ENCODE measurements at places on chromosomes 16 and 17.

GRCh38 chr17:74200112-74200511 lies 3.4 kb upstream of the RPL38 start:
- no peak for DNase-seq

DNA sequence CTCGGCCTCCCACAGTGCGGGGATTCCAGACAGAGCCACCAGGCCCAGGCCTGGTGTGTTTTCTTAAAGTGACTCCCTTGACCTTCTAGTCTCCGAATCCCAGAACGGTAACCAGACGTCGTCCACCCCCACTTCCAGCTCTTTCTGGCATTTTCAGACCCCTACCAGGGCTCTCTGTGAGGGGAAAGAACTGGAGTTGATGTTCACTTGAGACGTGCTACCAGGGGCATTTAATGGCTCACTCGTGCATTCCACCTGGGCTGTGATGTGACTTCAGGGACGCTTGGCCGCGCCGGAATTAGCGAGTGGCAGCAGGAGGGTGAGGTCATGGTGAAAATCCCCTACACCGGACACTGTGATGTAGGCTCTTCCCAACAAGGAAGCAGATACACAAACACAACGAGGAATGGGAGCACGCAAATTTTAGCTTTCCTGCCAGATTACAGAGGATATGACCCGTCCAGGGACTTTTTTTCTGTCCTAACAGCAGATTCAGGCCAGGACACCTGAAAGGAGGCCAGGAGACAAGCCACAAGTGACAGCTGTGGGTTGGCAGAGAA lies 1.1 kb upstream of the GNA13 start:
- no peak for DNase-seq

DNA sequence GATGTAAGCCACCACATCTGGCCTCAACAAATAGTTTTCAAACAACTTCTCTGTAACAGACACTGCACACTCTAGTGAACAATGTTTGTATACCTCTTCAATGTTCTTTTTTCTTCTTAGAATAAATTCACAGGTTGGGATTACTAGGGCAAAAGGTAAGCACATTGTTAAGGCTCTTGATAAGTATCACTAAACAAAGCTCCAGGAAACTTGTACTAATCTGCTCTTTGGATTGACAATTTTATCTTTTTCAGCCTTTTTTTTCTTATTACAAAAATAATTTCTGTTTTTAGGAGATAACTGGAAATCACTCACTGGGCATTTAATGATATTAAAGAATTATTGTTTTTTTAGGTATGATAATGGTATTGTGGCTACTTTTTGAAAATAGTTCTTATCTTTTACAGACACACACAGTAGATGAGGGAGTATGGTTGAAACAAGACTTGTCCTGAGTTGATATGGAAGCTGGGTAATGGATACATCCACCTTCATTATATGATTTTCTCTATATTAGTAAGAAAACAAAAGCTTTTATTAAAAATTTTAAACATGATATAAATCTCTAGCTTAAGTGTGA lies 7.7 kb upstream of the MPRIP start:
- DNase-seq, result no peak

DNA sequence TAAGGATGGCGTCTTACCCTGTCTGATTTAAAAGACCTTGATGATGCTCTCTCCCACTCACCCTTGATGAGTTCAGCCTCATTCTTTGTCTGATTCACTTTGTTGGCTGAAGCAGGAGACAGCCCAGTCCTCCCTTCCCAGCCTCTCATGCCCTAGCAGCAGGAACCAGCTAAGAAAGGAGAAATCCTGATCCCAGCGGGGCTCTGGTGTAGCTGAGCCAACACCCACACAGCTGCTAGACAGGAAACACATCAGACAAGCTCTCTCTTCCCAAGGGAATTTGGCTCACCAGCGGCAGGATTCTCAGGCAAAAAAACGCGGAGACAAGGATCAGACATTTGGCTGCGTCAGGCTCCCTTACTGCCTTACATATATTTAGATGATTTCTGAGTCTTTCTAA lies 211.5 kb downstream of the CDH11 start:
- DNase-seq, result no peak

- no peak for DNase-seq
Measured at GRCh38 chr17:79819085-79819484, 20.2 kb downstream of the CBX4 start.

DNA sequence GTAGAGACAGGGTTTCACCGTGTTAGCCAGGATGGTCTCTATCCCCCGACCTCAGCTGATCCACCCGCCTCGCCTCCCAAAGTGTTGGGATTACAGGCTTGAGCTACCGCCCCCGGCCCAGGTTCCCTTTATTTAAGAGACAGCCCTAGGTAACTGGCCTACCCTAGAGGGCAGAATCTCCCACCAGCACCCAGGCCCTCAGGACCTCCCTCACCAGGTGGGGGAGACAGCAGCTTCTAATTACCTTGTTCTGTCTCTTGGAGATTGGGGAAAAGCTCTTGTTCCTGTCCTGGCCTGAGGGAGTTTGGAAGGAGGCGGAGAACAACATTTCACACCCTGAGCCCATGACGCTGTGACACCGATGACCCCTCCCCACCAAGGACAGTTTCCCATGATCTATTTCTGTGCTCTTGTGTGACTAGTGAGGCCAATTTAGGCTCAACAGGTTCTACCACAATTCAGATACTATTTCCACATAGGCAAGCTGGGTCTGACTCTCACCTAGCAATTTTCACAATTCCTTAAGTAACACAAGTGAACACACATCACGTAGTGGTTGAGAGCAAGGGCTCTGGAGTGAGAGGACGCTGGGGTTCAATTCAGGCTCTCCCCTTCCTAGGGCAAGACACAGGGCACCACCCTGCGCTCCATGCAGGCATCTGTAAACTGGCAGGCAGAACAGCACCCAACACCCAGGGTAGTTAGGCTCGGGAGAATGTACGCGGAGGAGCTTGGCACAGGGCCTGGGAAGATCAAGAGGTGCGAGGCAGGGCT lies 20.4 kb downstream of the HDAC5 start:
- DNase-seq, result no peak

DNA sequence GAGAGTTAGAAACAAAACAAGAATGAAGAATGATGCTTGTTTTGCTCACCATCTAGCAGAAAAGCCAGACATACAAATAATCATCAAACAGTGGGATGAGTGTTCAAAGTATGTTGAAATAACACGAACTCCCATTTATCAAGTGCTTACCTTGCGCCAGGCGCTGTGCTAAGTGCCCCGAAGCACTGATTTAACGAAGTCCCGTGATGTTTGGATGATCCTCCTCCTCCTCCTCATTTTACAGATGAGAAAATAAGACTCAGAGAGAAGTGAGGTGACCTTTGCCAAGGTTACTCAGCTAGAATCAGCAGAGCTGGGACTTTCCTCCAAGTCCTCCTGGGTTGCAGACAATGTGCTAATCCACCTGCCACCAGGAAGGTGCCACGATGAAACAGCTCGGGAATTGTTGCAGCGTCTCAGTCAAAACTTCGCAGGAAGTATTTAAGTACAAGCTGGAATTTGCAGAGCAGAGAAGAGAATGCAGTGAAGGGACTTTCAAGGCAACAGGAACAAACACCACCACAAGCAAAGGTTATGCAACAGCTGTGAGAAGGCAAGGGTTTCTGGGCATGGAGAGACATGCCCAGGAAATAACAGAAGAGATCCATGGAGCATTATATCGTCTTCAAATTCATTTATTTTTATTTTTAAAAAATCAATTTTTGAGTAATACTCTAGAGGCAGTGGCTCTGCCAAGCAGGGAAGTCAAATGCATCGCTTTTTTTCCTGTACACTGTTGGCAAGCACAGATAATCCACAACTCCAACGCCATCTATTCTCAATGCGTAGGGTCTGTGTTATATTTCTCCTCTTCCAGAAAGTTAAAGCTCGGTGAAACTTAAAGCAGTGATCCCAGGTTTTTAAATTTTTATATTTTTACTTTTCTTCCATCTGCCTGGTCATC lies 11.1 kb downstream of the PRCD start:
- no peak for DNase-seq

- DNase-seq, result no peak
Measured at GRCh38 chr16:22302776-22303363, 5.7 kb downstream of the POLR3E start.

- DNase-seq, result no peak
Measured at GRCh38 chr16:84677017-84677803, 22.6 kb upstream of the USP10 start.

DNA sequence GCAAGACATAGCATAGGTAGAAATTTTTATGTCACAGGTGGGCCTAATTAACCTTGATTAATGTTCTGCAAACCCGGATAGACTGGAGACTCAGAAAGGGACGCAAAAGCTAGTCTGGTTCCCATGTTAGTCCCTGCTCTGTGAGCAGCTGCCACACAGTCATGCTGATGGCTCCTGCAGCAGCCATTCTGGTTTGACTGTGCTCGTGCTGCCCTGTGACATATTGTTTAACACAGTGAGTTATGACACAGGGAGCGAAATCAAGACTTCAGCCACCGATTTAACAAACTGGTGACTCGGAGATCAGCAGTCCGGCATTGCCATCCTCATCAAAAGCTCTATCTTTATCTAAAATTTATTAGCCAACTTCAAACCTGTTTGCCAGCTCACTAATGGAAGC lies 169.8 kb downstream of the WWOX start:
- no peak for DNase-seq

GRCh38 chr16:15642557-15643047 lies 352 bp downstream of the MARF1 start:
- no peak for DNase-seq

DNA sequence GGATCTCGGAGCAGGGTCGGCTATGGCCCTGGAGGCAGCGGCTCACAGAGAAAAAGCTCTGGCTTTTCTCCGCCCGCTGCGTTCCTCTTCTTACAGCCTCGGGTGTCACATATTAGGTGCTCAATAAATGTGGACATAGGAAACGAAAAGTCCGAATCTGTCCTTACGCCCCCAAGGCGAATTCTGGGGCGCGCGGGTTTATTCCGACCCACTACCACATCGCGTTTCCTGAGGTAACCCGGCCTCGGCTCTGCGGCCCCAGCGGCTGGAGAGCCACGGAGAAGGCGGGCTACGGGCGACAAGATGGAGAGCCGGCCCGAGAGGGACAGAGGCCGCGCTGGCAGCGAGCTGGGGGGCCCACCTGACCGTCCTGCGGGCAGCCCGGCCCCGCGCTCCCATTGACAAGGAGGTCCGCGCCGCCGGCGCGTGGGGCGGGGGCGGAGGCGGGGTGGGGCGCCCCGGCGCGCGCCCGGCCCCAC lies 573 bp upstream of the GNAO1 start:
- DNase-seq, result no peak

Measured in cerebellar nuclear complex (tissue), 1 donor.